Cardiac fibroblast (primary cell): ENCODE measurements at places on chromosomes 1 and 21.

DNA sequence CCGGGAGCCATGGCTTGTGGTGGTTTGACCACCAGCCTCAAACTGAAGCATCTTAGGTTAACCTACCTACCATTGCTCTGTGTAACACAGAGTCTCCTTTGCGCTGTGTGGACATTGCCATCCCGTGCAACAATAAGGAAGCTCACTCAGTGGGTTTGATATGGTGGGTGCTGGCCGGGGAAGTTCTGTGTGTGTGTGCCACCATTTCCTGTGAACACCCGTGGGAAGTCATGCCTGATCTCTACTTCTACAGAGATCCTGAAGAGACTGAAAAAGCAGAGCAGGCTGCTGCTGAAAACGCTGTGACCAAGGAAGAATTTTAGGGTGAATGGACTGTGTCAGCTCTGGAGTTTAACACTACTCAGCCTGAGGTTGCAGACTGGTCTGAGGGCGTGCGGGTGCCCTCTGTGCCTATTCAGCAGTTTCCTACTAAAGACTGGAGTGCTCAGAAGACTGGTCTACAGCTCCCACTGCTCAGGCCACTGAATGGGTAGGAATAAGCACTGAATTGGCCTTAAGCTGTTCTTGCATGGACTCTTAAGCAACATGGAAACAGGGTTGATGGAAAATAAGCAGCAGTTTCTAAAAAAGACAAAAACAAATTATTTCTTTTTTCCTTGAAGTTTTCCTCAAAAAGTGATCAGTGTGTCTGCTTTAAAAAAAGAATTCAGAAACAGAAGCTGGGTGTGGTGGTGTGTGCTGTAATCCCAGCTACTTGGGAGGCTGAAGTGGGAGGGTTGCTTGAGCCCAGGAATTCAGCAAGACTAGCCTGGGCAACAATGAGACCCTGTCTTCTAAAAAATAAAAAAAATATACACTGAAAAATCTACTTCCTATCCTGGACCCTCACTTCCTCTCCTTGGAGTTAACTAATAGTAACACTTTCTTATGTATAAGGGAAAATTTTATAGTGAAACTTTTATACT lies 14.6 kb downstream of the CEP350 start:
- DNase-seq: peak; percentile 42

- DNase-seq: peak; percentile 7
Measured at GRCh38 chr21:44255511-44255981, 6.2 kb downstream of the DNMT3L start.

DNA sequence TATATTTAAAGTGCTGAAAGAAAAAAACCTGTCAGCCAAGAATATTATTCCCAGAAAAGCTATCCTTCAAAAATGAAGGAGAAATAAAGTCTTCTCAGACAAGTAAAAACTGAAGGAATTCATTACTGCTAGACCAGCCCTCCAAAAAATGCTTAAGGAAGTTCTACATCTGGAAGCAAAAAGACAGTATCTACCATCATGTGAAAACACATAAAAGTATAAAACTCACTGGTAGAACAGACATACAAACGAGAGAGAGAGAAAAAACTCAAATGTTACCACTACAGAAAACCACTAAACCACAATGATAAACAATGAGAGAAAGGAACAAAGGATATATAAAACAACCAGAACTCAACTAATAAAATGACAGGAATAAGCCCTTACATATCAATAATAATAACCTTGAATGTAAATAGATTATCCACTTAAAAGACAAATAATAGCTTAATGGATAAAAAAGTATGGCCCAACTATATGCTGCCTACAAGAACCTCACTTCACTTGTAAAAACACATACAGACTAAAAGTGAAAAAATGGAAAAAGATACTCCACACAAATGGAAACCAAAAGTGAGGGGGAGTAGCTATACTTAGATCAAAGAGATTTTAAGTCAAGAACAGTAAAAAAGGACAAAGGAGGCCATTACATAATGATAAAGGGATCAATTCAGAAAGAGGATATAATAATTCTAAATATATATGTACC lies 22.0 kb downstream of the NSL1 start:
- no peak for DNase-seq

- peak; percentile 41 for DNase-seq
Measured at GRCh38 chr1:209150114-209150513, 433.4 kb upstream of the CAMK1G start.

DNA sequence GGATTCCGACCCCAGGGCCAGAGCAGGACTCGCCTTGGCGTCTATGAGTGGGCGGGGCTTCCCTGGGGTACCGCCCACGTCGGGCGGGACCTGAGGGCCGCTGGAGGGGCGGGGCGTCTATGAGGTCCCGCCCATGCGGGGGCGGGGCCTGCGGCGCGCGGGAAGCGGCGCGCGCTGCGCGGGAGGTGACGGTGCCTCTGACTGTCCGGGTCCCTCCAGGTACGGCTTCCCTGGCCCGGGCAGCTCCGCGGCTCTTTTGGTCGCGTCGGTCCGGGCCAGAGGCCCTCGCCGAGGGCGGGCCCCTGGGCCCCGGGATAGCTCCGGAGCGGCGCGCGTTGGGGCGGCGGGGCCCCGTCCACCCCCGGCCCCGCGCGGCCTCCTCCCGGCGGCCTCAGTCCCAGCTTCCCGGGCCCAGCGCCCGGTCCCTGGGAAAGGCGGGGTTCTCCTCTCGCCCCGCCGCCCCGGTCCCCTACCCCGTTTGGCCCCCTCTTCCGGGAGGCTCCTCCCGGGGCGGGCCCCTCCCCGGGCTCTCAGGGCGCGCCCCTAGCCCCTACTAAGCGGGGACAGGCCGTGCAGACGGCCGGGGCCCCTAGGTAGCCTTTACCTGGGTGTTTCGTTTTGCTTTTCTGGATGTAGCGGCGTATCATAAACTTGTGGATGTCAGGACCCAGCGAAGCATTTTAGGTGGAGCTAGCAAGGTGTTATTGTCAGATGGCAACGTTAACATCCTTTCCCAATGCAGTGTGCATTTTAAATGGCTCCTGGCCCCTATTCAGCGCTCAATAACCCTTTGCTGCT lies at the start of gene CHAF1B:
Gene CHAF1B (plus strand): TSS at position 160 of the 798 bp plus-strand sequence. CDS start 745 bp downstream, outside the sequence.
- DNase-seq: peak; percentile 82

GRCh38 chr1:19064906-19065450 lies 108.5 kb upstream of the IFFO2 start:
- no peak for DNase-seq

DNA sequence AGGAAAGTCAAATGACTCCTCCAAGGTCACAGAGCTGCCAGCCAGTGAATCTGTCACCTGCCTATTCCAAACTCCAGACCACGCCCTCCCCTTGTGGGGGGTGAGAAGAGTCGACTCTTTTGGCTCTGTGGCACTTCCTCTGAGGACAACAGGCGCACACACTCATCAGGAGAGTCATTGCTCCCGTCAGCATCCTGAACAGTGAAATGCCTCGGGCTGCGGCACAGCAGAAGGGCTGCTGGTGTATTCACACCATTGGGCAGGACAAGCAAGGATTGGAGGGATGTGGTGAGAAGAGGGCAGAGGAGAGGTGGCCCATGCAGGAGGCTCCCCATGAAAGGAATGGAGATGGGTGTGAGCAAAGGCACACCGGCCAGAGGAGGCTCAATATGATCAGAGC lies 239.0 kb downstream of the TOMM20 start:
- DNase-seq: no peak

GRCh38 chr1:169523904-169524303 lies 38.2 kb upstream of the SLC19A2 start:
- DNase-seq: no peak

DNA sequence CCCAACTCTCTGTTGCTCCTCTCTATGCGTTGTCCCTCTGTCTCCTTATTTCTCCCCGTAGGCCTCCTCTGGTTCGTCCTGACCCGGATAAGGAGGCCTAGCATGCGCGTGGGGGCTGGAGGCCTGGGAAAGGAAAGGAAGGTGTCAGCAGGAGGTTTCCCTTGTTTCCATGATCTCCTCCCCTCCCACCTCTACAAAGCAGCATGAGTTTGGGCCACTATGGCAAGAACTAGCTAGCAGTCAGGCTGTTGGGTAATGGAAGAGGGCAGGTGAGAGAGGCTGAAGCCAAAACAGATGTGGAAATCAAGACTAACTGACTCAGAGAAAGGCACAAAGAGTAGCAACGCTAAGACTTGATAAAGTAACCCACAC lies 687 bp upstream of the SEMA6C start:
- peak; percentile 54 for DNase-seq

DNA sequence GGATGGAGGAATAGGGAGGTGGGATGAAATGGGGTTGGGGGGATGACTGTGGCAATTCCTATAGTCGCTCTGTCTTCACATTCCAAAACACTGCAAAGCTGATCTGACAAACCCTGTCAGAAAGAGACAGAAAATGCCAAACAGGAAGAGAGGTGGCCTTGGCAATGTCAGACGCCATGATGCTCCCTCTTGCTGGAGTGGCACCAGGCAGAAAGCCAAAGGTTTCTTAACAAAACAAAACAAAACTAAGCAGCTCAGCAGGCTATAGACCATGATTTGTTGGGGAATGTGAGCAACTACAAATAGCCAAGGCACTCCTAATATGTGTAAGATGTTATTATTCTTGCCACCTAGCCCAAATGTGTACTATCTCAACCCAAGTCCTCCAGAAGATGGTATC lies 42.9 kb upstream of the PLA2G2C start:
- DNase-seq: no peak

DNA sequence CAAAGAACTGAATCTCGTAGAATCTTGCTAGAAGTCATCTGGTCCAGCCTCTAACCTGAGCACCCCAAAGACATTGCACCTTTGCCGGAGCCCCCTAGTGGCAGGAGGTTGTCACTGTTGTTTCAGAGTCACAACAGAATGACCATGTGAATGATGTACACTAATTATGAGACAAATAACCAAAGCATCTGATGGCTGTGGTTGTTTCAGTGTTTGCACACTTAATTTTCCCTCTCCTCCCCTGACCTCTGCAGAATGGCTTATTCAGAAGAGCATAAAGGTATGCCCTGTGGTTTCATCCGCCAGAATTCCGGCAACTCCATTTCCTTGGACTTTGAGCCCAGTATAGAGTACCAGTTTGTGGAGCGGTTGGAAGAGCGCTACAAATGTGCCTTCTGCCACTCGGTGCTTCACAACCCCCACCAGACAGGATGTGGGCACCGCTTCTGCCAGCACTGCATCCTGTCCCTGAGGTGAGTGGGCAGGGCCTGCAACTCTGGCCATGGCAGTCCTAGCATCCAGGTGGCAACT lies 26.4 kb downstream of the TRAF5 start:
- DNase-seq: peak; percentile 14

- peak; percentile 2 for DNase-seq
Measured at GRCh38 chr1:73839922-73840321, 358.1 kb downstream of the LRRIQ3 start.

DNA sequence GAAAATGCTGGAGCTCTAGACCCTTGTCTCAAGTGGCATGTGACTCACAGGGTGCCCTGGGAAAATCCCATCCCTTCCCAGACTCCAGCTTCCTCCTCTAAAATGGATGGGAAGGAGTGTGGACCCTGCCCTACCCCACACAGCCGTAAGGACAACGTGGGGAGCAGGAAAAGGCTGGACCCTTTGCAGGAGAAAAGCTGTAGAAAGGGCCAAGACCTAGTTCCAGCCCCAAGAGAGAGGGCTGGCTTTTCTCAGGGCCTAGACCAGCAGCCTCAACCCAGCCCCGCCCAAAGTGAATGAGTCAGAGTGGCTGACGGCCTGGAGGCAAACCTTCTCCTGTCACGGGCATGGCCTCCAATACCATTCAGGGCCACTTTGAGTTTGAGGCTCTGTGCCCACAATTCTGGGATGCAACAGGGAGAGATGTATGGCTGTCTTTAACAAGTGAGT lies 1.1 kb downstream of the LAMB3 start:
- peak; percentile 75 for DNase-seq

- DNase-seq: no peak
Measured at GRCh38 chr1:6805004-6805416, 19.8 kb downstream of the CAMTA1 start.

- DNase-seq: no peak
Measured at GRCh38 chr1:98288494-98288893, 367.7 kb upstream of the DPYD start.

DNA sequence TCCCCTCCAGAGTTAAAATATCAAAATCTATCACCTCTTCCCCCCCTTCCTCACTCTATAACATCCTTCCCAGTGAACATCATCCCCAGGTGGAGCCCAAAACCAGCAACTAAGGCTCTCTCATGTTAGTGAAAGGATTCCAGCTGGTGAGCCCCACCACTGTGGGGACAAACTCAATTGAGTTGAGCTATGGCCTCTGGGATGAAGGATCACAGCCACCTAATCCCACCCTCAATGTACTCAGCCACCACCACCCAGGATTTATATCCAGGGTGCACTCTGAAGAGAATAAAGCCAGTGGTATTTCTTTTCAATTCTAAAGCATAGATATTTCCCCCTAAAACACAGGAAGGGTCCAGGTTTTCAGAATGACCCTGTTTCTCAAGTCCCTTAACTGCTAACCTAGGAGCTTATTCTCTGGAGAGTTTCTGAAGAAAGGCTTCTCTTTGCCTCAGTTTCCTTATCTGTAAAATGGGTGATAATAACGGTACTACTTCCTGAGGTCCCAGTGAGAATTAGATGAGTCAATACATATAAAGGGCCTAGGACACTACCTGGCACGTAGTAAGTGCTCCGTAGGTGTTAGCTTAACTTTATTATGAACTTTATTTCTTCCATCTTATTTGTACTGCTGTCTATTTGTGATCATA lies 15.6 kb upstream of the BOLA1 start:
- DNase-seq: no peak

DNA sequence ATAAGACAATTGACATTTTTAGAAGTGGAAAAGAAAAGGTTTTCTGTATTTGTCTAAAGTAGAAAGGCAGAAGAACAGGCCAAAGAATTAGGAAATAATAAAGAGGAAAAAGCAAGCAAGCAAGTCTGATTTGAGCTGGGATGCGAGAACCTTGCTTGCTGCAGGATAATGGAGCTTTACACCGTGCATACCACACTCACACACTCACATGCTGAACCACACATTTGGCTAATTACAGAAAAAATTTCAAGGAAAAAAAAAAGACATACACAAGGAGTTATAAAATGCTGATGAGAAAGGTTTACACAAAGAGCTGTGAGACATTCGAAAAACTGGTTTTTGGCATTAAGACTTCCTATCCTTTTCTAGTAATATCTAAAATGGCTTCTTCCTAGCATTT lies 593.9 kb downstream of the KIF26B start:
- no peak for DNase-seq

- DNase-seq: peak; percentile 10
Measured at GRCh38 chr1:240350910-240351331, 259.2 kb downstream of the FMN2 start.

DNA sequence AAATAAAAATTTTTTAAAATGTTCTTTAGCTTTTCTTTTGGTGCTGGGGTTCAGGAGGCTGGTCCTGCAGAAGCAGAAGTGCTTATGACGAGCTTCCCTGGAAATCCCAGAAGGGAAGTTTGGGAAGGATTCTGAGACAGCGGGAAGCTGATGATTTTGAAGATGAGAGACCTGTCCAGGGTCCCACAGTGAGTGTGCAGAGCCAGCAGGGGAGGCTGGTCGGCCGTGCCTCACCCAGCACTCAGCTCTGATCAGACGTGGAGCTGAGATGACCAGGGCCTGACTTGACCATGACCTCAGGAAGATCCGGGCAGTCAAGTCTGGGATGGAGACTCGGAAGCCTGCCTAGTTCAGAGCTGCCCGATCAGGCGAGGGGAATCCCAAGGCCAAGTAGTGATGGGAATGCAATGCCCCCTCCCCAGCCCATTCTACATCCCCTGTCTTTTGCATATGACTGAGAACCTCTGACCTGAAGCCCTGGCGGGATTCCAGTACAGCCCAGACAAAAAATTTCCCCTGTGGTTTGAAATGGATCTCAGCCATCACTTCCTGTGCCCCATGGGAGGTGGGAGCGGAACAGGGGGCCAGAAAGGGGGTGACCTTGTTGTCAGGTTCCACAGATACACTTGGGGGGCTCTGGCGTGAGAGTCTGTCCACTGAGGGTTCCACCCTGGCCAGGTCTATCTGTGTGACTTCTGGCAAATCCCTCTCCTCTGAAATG lies 96.8 kb upstream of the RUNX3 start:
- no peak for DNase-seq
